NCI-H2171 treated with DMSO at 0.1 percent for 48 hours (cell line): ENCODE measurements at places on chromosomes 16 and 17.

- no peak for DNase-seq
These were observed 466.3 kb downstream of the SOX9 start for GRCh38 chr17:72587156-72587555.

DNA sequence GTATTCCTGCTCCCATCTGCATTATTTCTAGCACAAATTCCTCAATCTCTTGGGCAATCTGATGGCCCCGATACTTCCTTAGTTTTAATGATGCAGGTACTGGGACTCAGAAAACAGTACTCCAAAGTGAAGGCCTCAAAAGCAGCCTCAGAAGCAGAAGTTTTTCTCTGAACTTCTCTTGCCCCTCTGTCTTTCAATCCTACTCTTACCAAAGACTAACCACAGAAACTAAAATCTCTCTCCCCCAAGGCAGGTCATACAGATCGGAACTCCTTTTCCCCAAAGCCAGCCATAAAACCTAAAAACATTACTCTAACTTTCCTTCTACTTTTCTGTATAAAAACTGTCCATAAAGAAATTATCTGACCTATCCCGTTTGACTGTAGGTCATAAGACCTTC lies 103.5 kb downstream of the HS3ST3A1 start:
- no peak for DNase-seq

- DNase-seq, result no peak
These were observed 72.6 kb downstream of the NLK start for GRCh38 chr17:28115046-28115445.

DNA sequence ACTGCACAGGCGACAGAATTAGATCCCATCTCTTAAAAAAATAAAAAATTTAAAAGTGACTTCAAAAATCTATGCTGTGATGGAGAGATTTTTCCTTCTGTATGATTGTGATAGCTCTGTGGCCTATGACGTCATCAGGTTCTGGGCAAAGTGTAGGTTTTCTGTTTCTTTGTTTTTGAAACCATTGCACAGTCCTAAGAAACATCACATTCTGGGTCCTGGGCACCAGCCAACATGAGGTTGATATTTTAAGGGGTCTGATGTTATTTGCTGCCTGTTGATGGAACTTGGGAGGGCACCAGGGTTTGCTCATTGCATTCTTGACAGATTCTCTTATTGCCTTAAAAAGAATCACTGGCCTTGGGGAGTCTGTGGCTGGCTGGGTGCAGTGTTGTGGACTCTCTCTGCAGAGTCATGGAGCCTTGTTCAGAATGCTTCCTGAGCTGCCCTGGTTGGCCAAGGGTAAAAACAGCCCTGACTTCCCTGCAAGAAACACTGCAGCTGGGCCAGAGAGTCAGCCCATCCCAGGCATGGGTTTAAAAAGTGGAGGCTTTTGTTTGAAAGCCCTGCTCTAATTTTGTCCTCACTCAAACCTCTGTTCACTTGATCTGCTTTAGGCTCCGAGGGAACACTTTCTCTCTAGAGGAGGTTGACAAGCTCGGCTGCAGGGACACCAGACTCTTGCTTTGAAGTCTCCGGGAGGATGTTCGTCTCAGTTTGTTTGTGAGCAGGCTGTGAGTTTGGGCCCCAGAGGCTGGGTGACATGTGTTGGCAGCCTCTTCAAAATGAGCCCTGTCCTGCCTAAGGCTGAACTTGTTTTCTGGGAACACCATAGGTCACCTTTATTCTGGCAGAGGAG lies 10.5 kb upstream of the CYLD start:
- DNase-seq, result no peak

DNA sequence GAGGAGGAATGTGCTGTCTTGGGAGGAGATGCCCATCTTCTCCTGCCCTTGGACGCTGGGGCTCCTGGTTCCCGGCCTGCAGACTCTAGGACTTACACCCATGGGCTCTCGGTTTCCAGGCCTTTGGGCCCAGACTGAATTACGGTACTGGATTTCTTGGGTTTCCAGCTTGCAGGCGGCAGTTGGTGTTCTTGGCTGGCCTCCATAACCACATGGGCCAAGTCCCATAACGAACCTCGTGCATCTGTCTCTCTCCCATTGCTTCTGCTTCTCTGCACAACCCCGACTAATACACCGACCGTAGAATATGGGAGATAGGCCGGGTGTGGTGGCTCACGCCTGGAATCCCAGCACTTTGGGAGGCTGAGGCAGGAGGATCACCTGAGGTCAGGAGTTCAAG lies 162.6 kb downstream of the SDK2 start:
- DNase-seq, result peak; percentile 63

DNA sequence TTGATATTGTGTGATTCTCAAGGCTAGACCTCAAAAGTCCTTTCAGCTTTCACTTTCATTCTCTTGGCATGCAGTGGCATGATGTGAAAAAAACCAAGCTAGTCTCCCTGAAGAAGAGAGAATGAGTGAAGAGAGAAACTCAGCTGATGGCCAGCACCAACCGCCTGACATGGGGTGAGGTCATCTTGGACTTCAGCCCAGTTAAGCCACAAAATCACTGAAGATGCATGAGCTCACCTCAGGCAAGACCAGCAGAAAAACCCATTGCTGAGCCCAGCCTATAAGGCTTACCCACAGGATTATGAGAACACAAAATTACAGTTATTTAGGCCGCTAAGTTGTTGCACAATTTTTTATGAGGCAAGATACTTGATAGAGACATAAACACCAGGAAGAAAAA lies 496.5 kb downstream of the TOX3 start:
- no peak for DNase-seq

DNA sequence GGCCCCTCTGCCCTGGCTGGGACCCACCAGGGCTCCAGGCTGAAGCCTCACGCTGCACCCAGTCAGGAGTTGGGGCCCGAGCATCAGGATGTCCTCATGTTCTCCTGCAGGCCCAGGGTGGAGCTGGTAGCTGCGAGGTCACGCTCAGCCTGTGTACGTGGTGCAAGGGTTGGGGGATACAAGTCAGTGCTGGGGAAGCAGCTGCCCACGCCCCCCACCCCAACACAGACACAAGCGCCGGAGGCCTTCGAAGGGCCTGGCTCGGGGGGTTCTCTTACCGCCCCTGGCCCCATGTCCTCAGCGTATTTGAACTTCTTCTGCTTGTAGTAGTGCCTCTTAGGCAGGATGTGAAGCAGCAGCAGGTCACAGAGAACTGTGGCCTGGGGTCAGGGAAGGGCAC lies 4.9 kb upstream of the CAMKK1 start:
- no peak for DNase-seq

- no peak for DNase-seq
These were observed 2.5 kb downstream of the PIK3R5 start for GRCh38 chr17:8963014-8963413.

- DNase-seq, result no peak
These were observed 16.8 kb upstream of the CCL1 start for GRCh38 chr17:34379868-34380267.

DNA sequence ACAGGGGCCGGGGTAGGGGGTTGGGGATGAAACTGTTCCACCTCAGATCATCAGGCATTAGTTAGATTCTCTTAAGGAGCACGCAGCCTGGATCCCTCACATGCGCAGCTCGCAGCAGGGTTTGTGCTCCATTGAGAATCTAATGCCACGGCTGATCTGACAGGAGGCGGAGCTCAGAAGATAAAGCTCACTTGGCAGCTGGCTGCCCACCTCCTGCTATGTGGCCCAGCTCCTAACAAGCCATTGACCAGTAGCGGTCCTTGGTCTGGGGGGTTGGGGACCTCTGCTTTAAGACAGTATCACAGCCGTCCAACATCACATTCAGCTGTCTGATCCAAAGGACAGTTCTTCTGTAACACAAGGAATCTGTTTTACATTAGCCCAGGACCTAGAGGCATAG lies 62.5 kb downstream of the SLC39A11 start:
- DNase-seq, result no peak

- peak; percentile 46 for DNase-seq
These were observed 5.9 kb downstream of the CA5A start for GRCh38 chr16:87930456-87930855.

GRCh38 chr16:28289048-28289447 lies 3.3 kb upstream of the SBK1 start:
- no peak for DNase-seq

DNA sequence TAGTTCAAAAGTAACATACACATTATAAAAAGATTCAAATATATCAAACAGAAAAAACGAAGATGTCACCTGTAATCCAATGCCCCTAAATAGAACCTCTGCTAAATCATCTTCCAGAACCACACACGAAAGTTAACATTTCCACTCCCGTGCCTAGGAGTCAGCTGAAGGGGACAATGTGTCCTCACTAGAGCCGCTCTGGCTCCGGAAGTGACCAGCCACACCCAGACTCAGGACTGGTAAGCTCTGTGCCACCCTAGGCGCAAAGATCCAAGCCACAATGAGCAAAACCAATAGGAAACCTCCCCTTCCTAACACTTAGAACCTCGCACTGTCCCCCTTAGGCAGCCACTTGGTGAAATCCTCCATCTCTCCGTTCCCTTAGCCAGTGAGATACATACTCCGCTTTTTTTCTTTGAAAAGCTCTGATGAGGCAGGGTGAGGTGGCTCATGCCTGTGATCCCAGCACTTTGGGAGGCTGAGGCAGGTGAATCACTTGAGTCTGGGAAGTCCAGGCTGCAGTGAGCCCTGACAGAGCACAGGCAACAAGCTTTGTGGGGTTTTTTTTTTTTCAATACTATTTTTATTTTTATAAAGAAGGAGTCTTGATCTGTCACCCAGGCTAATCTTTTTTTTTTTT lies 11.8 kb downstream of the CTRB1 start:
- no peak for DNase-seq

DNA sequence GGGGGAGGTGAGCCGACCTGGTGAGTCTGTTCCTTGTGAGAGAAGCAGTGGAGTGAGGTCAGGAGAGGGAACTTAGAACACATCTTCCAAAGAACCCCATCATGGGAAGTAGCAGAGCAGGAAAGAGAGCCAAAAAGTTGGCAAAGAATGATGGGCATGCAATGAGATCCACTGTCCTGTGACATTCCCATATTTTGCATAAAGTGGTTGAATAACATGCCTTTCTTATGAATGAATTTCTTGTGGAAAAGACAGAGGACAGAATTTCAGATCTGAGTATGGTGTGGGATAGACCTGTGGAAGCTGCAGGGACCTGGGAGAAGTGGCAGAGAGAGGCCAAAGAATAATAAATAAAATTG lies 41.3 kb downstream of the TMEM100 start:
- DNase-seq, result no peak

- no peak for DNase-seq
These were observed 8.1 kb upstream of the C1QL1 start for GRCh38 chr17:44976206-44976605.

GRCh38 chr16:55047903-55048497 lies 117.3 kb downstream of the IRX5 start:
- DNase-seq, result no peak

DNA sequence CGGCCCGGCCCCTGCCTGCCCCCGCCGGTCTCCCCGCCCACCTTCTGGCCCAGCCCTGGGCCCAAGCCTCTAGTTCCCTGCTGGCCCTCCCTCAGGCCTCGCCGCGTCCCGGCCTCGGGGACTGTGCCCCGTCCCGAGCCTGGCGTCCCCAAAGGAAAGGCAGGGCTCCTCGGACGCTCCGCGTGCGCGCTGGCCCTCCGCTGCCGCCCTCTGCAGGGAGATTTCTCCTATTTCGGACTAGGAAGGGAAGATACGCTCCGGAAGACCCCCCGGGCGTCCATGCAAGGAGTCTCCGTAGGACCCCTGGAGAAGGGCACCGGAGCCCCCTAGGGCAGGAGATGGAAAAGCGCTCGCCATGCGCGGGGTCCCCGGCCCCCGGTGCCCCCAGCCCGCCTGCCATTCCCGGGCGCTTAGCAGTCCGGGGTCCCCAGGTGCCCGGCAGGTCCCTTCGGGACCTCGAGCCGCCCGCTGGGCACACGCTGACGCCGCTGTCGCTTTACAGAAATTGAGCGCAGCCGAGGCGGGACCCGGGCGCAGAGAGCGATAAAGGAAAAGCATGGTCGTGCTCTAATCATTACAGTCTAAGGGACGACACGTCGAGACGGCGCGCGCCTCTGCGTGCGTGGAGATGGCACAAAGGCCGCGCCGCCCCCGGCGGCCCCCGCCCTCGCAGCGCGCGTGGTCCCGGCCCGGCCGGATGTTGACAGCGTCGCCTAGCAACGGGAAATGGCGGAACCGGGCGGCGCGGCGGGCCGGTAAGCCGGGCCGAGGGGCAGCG lies at the start of gene CCDC40:
CCDC40 (plus strand) TSS at position 706 of the 778 bp plus-strand sequence; CDS start at position 727, 21 bp downstream.
- DNase-seq, result peak; percentile 69

DNA sequence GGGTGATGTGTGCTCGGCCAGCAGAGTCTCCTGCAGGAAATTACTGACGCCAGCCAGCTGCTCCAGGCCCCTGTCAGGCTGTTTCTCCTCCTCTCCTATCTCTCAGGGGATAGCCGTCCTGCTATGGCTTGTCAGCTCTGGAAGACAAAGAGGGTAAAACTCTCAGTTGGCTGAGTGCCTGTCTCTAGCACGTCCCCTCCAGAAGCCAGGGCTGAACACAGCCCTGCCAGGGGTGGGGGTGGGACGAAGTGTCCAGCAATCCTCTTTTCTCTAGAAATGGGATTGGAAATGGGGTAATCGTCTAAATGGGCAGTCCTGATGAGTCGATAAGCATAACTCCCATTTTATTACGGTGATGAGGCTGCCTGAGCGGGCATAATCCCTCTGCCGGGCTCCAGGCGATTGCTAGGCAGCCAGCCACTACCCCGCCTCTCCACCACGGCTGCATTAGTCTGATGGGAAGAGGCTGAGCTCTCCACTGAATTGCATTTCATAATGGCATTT lies 89.1 kb upstream of the GNAO1 start:
- peak; percentile 99 for DNase-seq

- no peak for DNase-seq
These were observed 527.2 kb upstream of the WSB1 start for GRCh38 chr17:26766743-26767142.

DNA sequence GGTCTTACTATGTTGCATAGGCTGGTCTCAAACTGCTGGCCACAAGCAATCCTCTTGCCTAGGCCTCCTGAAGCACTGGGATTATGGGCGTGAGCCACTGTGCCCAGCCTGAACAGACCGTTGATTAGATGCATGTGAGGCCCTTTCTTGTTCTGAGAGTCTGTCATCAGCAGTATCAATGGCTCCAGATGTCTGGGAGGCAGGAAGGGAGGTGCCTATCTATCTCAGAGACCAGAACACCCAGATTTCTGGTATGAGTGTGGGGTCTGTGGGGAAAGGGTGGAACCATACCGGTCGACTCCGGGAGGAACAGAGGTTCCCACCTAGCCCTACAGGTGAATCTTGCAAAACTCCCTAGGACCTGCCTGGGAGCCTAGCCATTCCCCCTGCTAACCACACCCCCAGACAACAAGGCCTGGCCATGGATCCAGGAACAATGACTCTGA lies 71.7 kb downstream of the PRKCB start:
- DNase-seq, result no peak

GRCh38 chr17:30519166-30519565 lies 42.0 kb downstream of the GOSR1 start:
- no peak for DNase-seq

- peak; percentile 70 for DNase-seq
These were observed 5.9 kb upstream of the CD68 start for GRCh38 chr17:7573324-7574080.

- DNase-seq, result no peak
These were observed 15.5 kb upstream of the TVP23A start for GRCh38 chr16:10834130-10834529.

GRCh38 chr17:41894791-41895331 lies 23.9 kb downstream of the ACLY start:
- DNase-seq, result no peak
